Tibial nerve (tissue), 4 donors: ENCODE measurements at places on chromosomes 11 and 22. TPM values are rescaled to one million over a fixed set of nuclear protein-coding genes. Genes with fewer than 3 reads are reported as not detected.

GRCh38 chr22:26842103-26842502 is 184.7 kb downstream of the MIAT start:
- DNase-seq = no peak

MS4A15 gene
- total RNA-seq = not detected

DNA sequence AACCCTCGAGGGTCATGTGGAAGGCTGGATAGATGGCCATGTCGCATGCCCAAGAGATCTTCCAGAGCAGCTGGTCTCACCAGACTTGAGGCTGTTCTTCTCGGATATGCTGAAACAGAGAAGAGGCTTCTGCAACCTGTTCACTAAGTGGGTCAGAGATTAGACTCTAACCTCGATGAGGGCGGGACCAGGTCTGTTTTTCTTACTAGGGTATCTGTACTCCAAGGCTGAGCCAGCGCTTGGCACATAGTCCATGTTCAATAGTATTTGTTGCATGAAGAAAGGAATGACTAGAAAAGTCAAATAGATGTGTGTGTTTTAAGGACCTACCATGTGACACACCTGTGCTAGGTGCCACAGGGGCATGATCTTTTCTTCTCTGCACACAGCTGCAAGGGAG is 43.6 kb downstream of the ABTB2 start:
- no peak for DNase-seq

SUSD2 gene
- total RNA-seq = 9.2 TPM

CYP2D6 gene
- total RNA-seq = 0.84 TPM
